ENCODE measurements at places on chromosomes 7 and 10.
A peak's percentile ranks its signal among the peaks of the same experiment; 100 is the strongest.

GRCh38 chr10:14553448-14553847, 221.2 kb downstream of the FAM107B start:
- peak overlapping the region; percentile 83 for H3K27ac ChIP-seq
- no peak overlapping the region for H3K4me3 ChIP-seq
- peaks cover 15% of the 10 kb centered on the region for H3K4me1 ChIP-seq
- no peaks in the 10 kb centered on the region for H3K27me3 ChIP-seq

DNA sequence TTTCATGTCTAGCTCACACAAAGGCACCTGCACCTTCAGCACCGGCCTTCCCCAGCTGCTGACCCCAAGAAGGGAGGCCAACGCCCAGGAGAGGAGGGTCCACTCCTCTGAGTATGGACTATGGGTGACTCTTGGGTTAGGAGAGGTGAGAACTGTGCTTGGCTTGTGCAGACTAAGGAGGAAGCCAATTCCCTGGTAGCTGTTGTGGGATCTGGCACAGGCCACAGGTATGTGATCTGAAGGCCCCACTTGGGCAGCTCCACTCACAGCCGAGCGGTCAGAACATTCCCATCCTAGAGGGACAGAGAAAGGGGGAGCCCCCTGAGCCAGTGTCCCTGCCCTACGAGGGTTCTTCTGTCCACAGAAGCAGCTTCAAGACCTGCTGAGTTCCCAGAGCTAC, 52.8 kb upstream of the FIGNL1 start:
- H3K36me3 ChIP-seq, result peaks cover 65% of the 10 kb centered on the region
- H3K4me3 ChIP-seq, result no peak overlapping the region
- H3K27ac ChIP-seq, result no peak overlapping the region
- H3K4me1 ChIP-seq, result peaks cover 4% of the 10 kb centered on the region

GRCh38 chr10:55058800-55059199, 257.8 kb upstream of the PCDH15 start:
- no peaks in the 10 kb centered on the region for H3K4me1 ChIP-seq
- H3K36me3 ChIP-seq, result no peaks in the 10 kb centered on the region
- H3K4me3 ChIP-seq, result no peak overlapping the region

DNA sequence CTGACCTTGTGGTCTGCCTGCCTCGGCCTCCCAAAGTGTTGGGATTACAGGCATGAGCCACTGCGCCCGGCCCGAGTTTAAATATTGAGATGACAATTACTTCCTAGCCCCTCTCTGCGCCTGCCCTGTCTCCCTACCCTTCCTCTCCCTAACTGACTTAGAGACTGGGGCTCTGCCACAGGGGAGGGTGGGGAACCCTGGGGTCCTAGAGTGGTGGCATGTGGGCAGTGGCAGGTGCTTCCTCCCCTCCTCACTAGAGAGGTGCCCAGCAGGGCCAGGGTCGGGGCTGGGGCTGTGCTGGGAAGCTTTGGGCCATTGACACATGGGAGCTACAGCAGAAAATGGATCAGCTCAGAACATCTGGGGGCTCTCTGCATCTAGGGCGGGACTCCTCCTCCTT, 7.0 kb upstream of the ACHE start:
- no peaks in the 10 kb centered on the region for H3K36me3 ChIP-seq
- no peak for DNase-seq
- no peaks in the 10 kb centered on the region for H3K4me1 ChIP-seq
- H3K27ac ChIP-seq, result peak overlapping the region; percentile 86

- H3K36me3 ChIP-seq, result no peaks in the 10 kb centered on the region
- H3K4me1 ChIP-seq, result no peaks in the 10 kb centered on the region
- H3K4me3 ChIP-seq, result no peak overlapping the region
- DNase-seq, result no peak
- no peaks in the 10 kb centered on the region for H3K27me3 ChIP-seq
These were observed 181.8 kb upstream of the AGK start for GRCh38 chr7:141369422-141369821.

GRCh38 chr10:58967551-58968388, 208.7 kb upstream of the PHYHIPL start:
- no peak overlapping the region for H3K4me3 ChIP-seq
- peaks cover 13% of the 10 kb centered on the region for H3K4me1 ChIP-seq
- H3K27ac ChIP-seq, result no peak overlapping the region
- DNase-seq, result peak; percentile 86
- no peaks in the 10 kb centered on the region for H3K36me3 ChIP-seq
- H3K27me3 ChIP-seq, result no peaks in the 10 kb centered on the region

GRCh38 chr7:100400656-100401055, 27.4 kb downstream of the PILRA start:
- H3K36me3 ChIP-seq, result no peaks in the 10 kb centered on the region
- no peaks in the 10 kb centered on the region for H3K4me1 ChIP-seq

DNA sequence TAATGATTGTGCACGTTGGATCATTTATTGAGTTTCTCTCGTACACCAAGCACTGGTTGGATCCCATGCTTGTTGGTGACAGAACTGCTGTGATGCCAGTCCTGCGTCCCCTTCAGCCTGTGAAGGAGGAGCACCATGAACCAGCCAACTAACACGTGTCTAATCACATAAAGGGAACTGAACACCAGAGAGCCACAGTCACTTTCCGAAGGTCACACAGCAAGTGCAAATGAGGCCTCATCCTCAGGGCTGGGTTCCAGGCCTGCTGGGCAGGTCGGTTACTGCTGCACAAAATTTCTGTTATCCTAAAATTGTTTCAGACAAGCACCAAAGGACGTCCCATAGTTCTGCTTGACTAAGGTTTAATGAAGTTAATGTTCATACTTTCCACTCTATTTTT, 332.0 kb upstream of the ZNF32 start:
- no peaks in the 10 kb centered on the region for H3K4me1 ChIP-seq
- no peak overlapping the region for H3K4me3 ChIP-seq
- H3K27ac ChIP-seq, result no peak overlapping the region
- H3K36me3 ChIP-seq, result no peaks in the 10 kb centered on the region

- no peak for DNase-seq
- H3K36me3 ChIP-seq, result no peaks in the 10 kb centered on the region
- no peaks in the 10 kb centered on the region for H3K27me3 ChIP-seq
- no peaks in the 10 kb centered on the region for H3K4me1 ChIP-seq
- no peak overlapping the region for H3K4me3 ChIP-seq
These were observed 226.5 kb upstream of the PRSS1 start for GRCh38 chr7:142522735-142523134.

DNA sequence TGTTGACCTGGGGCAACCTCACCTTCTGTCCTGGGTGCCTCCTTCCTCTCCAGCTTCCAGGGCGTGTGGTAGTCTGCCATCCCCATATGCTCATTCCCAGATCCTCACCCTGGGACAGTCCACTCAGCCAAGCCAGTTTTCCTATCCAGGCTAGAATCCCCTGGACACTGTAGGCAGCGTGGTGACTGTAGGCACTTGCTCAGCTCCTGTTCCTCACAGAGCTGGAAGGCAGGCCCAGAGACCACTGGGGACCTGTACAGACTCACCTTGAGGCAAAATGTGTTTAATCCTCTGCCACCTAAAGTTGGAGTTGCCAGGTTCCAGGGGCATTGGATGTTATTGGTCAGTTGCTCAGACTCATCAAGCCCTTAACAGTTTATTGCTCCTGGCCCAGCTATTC, 2.4 kb upstream of the GRID1 start:
- no peaks in the 10 kb centered on the region for H3K36me3 ChIP-seq
- no peaks in the 10 kb centered on the region for H3K4me1 ChIP-seq
- H3K27me3 ChIP-seq, result peaks cover 27% of the 10 kb centered on the region
- no peak overlapping the region for H3K27ac ChIP-seq

- DNase-seq, result no peak
- no peaks in the 10 kb centered on the region for H3K27me3 ChIP-seq
These were observed 19.8 kb downstream of the ACBD7 start for GRCh38 chr10:15068802-15069201.

DNA sequence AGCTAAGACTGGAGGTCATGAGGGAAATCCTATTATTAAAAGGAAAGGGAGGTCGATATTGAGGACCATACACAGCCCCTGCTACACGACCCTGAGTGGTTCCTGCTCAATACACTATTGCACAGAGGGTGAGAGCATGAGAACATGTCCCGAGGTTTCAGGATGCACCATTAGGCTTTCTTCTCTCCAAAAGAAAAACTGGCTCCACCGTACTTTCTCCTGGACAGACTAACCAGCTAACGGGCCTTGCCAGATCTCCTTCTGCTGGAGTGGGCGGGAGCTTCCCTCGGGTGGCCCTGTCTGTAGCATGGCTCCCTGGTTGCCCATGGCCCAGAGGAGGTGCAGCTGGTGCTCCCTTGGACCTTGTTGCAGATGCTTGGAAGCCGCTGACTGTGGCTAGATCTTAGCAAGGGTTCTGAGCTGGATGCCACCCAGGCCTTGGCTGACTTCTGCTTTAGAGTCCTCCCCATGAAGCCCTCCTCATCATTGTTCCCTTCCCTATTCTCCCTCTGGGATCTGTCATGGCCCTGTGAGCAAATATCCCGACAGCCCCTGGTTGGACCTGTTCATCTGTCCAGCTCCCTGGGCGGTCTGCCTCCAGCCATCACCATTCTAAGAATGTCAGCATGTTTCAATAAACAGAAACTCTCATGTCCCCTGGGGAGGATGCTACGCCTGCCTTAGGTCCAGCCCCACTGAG, 52.9 kb upstream of the SHH start:
- H3K36me3 ChIP-seq, result no peaks in the 10 kb centered on the region
- peaks cover 26% of the 10 kb centered on the region for H3K4me1 ChIP-seq
- DNase-seq, result no peak
- H3K27me3 ChIP-seq, result no peaks in the 10 kb centered on the region
- no peak overlapping the region for H3K4me3 ChIP-seq

DNA sequence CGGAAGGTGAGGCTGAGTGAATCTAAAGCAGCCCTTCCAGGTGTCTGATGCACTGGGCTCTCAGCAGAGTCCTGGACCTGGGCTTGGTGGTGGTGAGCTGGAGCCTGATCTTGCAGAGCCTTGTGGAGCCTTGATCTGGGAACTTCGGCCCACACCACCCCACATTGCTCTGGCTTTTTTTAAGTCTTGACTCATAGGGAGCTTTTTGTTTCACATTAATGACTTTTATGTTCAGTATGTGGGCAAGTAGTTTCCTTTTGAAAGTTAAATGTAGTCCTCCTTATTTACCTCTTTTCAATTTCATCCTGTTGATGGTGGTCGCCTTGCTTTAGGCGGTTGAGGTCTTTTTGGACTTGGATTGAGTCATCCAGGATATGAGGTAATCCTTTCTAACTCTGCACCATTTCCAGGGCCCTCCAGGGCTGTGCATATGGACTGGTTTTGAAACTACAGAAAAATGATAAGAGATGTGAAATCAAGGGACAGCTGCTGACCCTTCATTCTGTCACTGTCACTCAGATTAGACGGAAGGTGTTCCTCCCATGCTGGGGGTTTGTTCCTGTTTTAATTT, 2.9 kb upstream of the NRAP start:
- no peak overlapping the region for H3K4me3 ChIP-seq
- no peaks in the 10 kb centered on the region for H3K27me3 ChIP-seq
- DNase-seq, result no peak
- no peaks in the 10 kb centered on the region for H3K36me3 ChIP-seq
- H3K4me1 ChIP-seq, result no peaks in the 10 kb centered on the region

DNA sequence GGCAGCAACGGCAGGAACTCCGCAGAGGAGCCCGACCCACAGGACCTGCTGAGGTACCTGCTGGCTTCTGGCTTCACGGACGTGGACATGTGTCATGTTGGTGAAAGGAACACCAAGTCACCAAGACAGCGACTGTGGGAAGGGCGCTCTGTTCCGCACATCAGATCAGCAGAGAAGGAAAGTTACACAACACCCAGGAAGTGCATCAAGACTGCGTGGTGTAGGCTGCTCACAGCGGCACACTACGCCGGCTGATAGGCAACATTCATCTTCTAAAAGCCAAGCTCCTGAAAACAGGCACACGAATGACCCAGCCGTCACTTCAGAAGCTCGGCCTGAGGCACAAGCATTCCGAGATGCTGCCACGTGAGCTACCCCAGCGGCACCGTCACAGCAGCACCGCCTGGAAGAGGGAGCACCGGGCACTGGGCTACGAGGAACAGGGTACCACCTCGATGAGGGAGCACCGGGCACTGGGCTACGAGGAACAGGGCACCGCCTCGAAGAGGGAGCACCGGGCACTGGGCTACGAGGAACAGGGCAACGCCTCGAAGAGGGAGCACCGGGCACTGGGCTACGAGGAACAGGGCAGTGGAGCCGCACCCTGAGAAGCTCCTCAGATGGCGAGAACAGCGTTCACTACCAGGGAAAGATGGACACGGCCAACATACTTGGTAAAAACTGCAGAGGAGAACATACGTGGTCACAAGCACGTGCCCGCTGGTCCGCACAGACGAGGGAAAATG, 86.7 kb downstream of the MAD1L1 start:
- peaks cover 64% of the 10 kb centered on the region for H3K36me3 ChIP-seq
- DNase-seq, result no peak
- no peak overlapping the region for H3K27ac ChIP-seq
- no peaks in the 10 kb centered on the region for H3K27me3 ChIP-seq

- H3K4me3 ChIP-seq, result no peak overlapping the region
- no peak overlapping the region for H3K27ac ChIP-seq
- peaks cover 7% of the 10 kb centered on the region for H3K36me3 ChIP-seq
- H3K4me1 ChIP-seq, result no peaks in the 10 kb centered on the region
- no peak for DNase-seq
- no peaks in the 10 kb centered on the region for H3K27me3 ChIP-seq
These were observed 148.7 kb downstream of the ZMYND11 start for GRCh38 chr10:283916-284356.

DNA sequence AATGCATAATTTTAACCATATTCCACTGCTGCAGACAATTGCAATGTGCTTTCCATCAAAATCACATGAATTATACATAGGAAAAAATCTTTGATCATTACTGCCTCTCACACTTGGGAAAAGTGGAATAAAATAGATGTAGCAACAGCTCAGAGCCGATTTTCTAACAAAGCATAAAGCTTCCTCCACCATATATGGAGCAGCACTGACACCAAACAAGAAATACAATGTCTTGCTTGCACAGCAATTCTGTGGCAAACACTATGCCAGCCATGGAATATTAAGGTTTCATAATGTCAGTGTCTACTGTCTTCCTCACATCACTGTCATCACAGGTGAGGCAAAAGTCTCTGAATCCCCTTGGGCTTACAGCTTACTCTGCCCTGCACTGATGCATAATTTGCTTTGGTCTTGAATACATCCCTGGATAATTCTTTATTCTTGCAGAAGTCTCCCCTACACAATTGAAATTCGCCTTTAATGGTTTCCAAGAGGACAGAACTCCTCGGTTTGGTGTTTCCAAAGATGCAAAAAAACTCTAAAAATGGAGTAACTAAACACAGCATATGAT, 198.5 kb downstream of the CACNA2D1 start:
- no peaks in the 10 kb centered on the region for H3K27me3 ChIP-seq
- no peaks in the 10 kb centered on the region for H3K4me1 ChIP-seq
- no peak for DNase-seq
- H3K36me3 ChIP-seq, result no peaks in the 10 kb centered on the region
- no peak overlapping the region for H3K4me3 ChIP-seq

GRCh38 chr7:138816650-138817049, 18.7 kb upstream of the ATP6V0A4 start:
- no peak for DNase-seq
- no peaks in the 10 kb centered on the region for H3K36me3 ChIP-seq
- no peak overlapping the region for H3K4me3 ChIP-seq
- no peak overlapping the region for H3K27ac ChIP-seq
- no peaks in the 10 kb centered on the region for H3K4me1 ChIP-seq
- H3K27me3 ChIP-seq, result no peaks in the 10 kb centered on the region

- no peaks in the 10 kb centered on the region for H3K27me3 ChIP-seq
- no peak overlapping the region for H3K4me3 ChIP-seq
- DNase-seq, result no peak
These were observed 82.9 kb downstream of the GALNT11 start for GRCh38 chr7:152108359-152108758.

GRCh38 chr10:84342584-84342983, 14.2 kb downstream of the CCSER2 start:
- peak overlapping the region; percentile 44 for H3K27ac ChIP-seq
- H3K4me3 ChIP-seq, result no peak overlapping the region
- H3K27me3 ChIP-seq, result no peaks in the 10 kb centered on the region
- DNase-seq, result peak; percentile 57

- no peaks in the 10 kb centered on the region for H3K36me3 ChIP-seq
- no peak for DNase-seq
- H3K4me1 ChIP-seq, result no peaks in the 10 kb centered on the region
- no peak overlapping the region for H3K27ac ChIP-seq
- H3K4me3 ChIP-seq, result no peak overlapping the region
These were observed 20.8 kb downstream of the AUTS2 start for GRCh38 chr7:69619054-69619453.

Data from small intestine (tissue), 16 donors.